PC-3 (cell line): ENCODE measurements at places on chromosomes 3 and 15.

- peak; percentile 58 for DNase-seq
Measured at GRCh38 chr3:80785475-80785874, 976.0 kb downstream of the GBE1 start.

DNA sequence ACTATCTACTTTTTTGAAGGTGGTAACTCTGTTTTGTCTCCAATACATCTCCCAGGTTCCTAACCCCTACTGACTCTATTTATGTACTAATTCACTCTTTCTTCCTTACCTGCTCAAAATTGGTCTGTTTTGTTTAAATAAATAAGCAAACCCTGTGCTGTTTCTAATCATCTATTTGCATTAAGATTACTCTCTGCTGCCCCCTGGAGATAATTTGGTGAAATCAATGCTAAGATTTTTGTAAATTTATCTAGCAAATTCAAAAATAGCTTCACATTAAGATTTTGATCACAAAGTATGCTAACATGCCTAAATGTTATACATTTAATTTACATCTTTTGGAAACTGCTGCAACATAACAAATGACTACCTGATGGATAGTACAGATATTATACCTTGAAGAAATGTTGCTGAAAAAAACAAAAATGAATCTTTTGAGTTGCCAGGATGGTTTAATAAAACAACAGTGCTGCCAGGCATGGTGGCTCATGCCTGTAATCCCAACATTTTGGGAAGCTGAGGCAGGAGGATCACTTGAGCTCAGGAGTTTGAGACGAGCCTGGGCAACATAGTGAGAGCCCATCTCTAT is 4.4 kb upstream of the CD200R1 start:
- DNase-seq = peak; percentile 62

DNA sequence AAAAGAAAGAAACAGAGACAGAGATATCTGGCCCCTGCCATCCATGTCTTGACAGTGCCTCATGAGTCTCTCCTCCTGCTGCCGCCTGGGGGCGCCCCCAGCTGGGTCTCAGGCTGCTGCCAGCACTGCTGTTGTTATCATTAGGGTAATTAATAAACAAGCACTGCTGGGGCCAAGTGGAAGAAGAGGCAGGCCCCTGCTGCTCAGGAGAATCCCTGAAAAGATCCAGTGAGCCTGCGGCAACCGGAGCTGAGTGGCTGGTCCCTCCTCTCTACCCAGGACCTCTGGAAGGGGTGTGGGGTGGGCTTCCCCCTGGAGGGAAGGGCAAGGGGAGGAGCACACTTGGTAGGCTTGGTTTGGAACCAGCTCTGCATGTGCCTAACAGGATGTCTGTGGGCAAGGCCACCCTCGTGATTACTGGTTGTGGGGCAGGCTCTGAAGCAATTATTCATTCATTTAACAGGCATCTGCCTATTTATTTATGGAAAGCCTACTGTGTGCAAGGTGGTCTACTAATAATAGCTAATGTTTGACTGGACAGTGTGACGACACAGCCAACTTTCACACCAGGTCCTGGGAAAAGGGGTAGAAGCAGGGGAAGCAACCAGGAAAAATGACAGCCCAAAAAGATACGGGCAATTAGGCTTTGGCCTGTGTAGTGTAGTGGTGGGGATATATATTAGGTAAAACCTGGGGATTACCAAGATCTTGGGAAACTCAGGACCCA is 1.2 kb upstream of the TYRO3 start:
- peak; percentile 69 for DNase-seq

- DNase-seq = no peak
Measured at GRCh38 chr3:194548346-194549321, 61.8 kb upstream of the ATP13A3 start.

DNA sequence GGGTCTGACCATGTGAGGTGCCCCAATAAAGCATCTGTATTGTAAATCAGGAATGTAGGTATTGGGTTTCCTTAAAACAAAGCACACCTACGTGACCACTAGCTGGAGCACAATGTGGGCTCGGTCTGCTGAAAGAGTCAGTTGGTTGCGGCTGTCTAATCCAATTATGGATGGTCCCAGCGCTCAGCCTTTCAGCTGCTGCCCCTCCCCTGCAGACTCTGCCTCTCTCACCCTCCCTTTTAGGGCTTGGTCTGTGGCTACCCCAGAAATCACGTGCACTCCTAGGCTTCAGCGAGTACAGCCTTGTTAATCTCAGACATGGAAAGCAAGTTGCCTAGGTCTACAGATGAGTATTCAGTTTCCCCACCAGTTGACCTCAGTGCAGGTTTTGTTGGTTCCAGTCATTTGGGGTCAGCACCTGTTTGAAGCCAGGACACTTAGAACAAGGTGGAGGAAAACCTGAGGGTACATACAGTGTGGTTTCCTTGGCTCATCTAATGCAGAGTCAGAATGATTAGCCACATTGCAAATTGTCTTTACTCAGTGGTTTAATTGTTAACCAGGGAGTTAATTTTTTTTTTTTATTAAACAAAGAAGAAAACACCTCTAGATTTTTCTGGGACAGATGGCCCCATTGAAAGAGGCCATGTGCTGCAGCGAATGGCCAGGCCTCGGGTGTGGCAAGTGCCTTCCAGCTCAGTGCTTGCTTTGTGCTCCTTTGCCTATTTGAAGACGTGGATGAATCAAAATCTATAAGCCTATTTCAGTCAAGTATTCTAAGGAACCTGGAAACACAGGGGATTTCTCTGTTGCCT is 137.7 kb downstream of the IGF1R start:
- no peak for DNase-seq

DNA sequence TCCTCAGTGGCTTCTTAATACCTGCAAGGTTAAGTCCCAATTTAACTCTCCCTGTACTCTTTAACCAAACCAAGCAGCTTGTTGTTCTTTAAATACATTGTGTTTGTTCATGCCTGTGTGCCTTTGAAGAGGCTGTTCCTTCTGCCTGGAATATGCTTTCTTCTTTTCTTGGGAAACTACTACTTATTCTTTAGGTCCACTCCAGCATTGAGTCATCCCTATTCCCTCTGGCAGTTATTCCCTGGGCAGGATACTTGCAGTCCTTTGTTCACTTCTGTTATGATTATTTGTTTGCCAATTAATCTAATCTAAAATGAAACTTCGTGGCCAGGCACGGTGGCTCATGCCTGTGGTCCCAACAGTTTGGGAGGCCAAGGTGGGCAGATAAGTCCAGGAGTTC is 139.3 kb downstream of the ZNF609 start:
- peak; percentile 28 for DNase-seq

DNA sequence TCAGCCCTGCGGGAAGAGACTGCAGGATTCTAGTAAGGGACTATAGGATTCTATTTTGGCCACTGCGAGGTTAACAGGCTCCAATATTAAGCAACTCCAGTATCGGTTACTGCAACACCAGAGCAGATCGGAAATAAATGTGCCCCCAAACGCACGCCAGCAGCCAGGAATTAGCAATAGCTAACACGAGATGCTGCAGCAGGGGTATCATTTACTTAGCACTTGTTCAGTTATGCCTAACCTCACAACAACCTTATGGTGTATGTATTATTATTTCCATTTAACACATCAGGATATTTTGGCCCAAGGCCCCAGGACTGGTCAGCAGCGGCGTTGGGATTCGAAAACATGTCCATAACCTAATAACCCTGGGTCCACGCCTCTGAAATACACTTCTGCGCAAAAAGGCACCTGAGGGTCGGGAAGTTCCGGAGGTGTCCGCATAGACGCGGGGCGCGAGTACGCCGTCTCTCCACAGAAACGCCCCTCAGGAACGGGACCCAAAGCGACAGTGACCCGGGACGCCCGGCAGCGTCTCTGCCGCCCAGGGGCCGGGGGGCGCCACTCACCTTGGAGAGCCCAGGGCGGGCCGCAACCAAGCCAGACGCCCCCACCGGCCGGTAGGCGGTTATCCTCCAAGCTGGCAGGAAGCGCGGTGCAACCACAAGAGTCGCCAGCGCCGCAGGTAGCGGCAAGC is 681 bp downstream of the PIK3CB start:
- peak; percentile 20 for DNase-seq

GRCh38 chr15:97114900-97115760 is 784.6 kb downstream of the NR2F2 start:
- DNase-seq = no peak

- no peak for DNase-seq
Measured at GRCh38 chr3:13245615-13245978, 172.4 kb upstream of the IQSEC1 start.

- DNase-seq = no peak
Measured at GRCh38 chr15:92167451-92167850, 226.2 kb upstream of the ST8SIA2 start.

- no peak for DNase-seq
Measured at GRCh38 chr15:65818927-65819562, 27.0 kb upstream of the DENND4A start.

DNA sequence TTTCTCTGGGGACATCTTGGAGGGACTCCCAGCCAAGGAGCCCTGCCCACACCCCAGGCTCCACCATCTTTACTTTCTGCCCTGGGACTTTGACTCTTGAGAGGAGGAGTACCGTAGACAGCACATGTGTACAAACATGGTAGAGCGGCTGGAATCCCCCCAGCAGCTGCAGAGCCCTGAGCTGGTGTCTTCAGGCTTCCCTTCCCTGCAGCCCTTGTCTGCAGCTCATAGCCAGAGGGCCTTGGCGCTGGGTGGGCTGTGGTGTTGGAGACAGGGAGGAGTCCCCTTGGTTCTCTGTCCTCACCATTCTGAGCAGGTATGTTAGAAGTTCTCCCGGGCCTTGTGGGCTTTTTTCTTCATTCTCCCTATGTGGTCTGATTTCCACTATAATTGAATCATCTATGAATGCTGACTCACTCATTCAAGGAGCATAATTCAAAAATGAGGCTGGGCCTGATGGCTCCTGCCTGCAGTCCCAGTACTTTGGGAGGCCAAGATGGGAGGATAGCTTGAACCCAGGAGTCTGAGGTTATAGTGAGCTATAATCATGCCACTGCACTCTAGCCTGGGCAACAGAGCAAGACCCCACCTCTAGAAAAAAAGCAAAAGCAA is 97.8 kb upstream of the MEF2A start:
- peak; percentile 12 for DNase-seq

- no peak for DNase-seq
Measured at GRCh38 chr3:118955914-118956556, 78.6 kb downstream of the IGSF11 start.

DNA sequence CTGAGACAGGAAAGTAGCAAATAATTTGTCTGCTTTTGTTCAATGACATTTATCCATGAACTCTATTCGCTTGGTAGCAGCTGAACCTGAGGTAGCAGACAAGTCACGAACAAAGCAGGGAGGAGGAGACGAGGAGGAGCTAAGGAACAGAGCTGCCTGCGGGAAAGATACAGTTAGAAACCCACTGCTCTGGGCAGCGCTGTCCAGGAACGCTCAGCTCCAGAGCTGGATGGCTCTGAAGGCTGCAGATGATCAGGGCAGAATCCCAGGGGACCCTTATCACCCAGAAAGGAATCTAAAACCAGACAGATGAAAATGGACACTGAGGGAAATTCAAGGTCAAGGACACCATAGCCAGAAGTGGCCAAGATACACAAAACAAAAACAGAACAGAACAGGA is 257.8 kb downstream of the CD47 start:
- DNase-seq = no peak

DNA sequence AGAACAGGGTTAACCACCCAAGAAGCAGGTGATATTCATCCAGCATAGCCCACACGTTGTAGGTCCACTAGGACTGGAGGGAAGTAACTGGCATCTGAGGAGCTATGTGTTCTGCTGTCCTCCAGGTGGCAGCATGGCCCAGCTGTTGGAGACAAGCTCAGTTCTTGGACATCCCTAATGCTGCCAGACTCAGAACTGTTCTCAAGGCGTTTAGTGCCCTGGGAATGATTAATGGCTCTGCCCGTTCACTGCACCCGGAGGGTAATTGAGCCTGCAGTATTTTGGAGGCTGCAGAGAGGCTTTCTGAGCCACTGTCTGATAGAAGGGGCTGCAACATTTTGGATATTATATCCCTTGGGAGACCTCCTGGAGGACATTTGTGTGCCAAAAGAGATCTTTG is 521.3 kb upstream of the SEMA6D start:
- peak; percentile 80 for DNase-seq

GRCh38 chr15:80461356-80462095 is 57.3 kb downstream of the ARNT2 start:
- no peak for DNase-seq

GRCh38 chr15:56919609-56920366 is 1.3 kb downstream of the TCF12 start:
- DNase-seq = peak; percentile 23

GRCh38 chr3:36736301-36736700 is 28.1 kb downstream of the DCLK3 start:
- DNase-seq = no peak

DNA sequence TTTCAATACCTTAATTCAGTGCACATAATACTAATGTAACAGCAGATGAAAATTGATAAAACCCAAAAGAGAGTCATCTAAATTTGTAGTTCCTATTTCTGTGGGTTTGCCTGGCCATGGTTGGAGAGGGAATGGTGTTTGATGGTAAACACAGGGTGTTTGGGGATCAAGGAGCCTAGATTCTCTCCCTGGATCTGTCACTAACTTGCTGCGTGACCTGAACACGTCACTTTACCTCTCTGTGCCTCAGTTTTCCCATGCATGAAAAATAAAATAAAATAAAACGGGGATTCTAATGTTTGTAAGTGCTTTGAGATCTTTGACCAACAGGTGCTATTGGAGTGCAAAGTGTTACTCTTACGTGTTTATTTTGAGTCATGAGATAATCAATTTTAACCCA is 49.8 kb downstream of the GHSR start:
- no peak for DNase-seq

DNA sequence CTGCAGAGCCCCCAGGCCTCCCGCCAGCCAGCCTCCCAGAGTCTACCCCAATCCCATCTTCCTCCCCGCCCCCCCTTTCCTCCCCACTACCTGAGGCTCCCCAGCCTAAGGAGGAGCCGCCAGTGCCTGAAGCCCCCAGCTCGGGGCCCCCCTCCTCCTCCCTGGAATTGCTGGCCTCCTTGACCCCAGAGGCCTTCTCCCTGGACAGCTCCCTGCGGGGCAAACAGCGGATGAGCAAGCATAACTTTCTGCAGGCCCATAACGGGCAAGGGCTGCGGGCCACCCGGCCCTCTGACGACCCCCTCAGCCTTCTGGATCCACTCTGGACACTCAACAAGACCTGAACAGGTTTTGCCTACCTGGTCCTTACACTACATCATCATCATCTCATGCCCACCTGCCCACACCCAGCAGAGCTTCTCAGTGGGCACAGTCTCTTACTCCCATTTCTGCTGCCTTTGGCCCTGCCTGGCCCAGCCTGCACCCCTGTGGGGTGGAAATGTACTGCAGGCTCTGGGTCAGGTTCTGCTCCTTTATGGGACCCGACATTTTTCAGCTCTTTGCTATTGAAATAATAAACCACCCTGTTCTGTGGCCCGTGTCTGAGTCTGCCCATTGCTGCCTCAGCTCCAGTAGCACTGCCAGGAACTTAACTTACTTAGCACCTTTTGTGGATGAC is 32.2 kb downstream of the PTPN23 start:
- no peak for DNase-seq

- DNase-seq = peak; percentile 24
Measured at GRCh38 chr3:28322464-28322863, 26.1 kb upstream of the ZCWPW2 start.

GRCh38 chr3:5846261-5846660 is 658.8 kb downstream of the EDEM1 start:
- DNase-seq = no peak

GRCh38 chr3:39207361-39208186 is 15.2 kb upstream of the XIRP1 start:
- peak; percentile 48 for DNase-seq
